ENCODE measurements at places on chromosomes 2 and 18.

DNA sequence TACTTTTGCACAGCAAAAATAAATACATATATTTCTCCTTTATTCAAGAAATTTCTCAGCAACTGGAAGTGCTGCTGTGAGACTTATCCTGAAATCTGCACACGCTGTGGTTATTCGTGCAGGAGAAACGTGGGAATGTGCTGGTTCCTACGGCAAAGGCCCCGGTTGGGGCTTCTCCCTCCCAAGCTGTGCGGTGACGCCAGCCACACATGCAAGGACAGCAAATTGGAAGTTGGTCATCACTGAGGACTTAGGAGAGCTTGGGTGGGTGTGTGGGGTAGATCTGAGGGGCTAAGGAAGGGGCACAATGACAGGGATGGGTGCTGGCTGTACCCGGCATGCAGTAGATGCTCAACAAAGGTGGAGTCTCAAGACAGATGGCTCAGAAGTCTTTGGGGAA is 16.5 kb upstream of the MTCL1 start:
- no peak for DNase-seq

DNA sequence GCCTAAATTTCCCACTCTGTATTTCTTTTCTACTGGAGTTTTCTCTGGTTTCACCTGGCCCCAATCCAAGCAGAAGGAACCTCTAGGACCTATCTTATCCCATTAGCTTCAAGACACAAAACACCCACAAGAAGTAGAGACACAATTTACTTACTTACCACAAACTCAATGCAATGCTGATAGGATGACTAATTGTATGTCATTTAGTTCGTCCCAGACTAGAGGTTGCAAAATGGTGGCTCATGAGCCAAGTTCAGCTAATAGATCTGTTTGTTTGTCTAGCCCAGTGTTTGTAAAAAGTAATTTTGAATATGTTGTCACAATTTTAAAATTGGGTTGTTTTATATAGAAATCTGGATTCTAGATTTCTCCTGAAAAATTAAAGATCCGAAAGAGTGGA is 34.7 kb upstream of the ZSWIM2 start:
- DNase-seq = no peak

GRCh38 chr2:25816249-25816648 is 62.0 kb downstream of the ASXL2 start:
- no peak for DNase-seq

GRCh38 chr18:79814373-79814772 is 16.6 kb downstream of the KCNG2 start:
- no peak for DNase-seq

- DNase-seq = no peak
Measured at GRCh38 chr2:85875350-85876050, 13.3 kb downstream of the ST3GAL5 start.

DNA sequence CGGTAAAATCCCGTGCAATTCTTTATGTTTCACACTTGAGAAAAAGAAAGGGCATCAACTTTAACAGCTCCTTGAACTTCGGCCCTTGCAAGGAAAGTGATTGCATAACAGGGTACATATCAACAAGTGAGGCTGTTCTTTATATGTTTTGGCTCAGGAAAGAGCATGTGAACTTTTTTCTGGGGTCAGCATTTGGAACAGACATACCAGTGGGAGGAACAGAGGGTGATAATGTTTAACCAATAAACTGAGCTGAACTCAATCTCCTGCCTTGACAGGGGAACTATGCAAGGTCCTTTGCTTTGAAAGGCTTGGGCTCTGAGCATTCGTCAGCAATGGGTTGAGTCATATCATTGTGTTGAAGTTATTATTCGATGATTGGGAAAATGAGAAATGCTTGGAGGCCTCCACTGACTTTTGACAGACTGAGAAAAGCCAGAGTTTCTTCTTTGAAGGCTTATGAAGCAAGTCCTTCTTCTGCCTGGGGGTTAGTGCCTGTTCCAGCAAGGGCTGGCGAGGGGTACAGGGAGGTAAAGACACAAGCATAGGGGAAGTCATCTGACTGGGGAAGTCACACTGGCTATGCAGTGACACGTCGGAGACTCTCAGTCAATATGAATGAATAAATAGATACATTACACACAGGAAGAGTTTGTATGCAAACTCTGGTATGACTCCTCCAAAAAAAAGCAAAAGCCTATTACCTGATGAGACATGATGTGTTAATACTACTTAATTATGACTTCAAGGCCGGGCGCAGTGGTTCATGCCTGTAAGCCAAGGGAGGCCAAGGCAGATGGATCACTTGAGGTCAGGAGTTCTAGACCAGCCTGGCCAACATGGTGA is 57.2 kb downstream of the CYB5A start:
- no peak for DNase-seq

DNA sequence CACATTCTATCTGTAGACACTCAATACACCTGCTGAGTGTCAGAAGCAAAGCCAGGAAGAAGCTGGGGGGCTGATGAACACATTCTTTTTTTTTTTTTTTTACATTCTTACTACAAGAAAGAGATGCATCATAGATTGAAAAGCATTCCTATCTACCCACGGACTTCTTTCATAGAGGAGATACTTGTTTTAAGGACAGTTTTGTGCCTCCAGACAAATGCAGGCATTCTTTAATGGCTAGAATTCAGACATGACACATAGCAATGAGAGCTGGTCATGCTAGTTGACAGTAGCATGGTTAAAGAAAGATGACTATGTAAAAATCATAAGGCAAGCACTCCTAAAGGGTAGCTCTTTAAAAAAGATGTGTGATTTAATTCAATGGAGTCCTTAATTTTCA is 110.2 kb downstream of the EPHA4 start:
- DNase-seq = no peak

DNA sequence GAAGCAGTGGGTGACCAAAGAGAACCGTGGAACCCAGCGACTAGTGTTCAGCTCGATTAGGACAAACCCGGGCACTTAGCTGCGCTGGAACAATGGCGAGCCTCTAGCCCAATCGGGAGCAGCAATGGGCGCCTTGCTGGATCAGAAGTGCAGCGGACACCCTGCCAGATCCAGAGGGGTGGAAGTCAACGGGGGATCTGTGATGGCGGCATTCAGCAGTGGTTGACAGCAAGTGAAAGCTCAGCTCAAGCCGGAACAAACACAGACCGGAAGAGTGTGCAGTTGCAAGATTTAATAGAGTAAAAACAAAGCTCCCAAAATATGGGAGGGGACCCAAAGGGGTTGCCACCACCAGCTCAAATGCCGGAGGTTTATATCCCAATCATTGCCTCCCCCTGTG is 478.7 kb upstream of the REG3G start:
- DNase-seq = no peak

DNA sequence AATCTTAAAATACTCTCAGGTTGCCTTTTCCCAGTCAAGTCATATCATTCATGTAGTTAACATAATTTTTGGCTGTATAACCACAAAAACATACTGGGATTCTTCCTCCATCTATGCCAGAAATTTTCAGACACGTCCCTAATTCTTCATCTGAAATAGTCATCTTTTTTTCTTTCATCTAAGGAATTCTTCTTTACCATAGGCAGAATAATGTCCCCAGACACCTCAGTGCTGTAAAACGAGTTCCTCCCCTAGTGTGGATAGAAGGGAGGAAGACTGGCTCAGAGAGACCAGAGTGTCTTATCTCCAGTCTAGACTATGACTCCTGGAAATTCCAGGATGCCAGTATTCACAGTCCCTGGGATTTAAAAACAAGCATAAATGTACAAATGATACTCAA is 127.8 kb downstream of the MREG start:
- no peak for DNase-seq

DNA sequence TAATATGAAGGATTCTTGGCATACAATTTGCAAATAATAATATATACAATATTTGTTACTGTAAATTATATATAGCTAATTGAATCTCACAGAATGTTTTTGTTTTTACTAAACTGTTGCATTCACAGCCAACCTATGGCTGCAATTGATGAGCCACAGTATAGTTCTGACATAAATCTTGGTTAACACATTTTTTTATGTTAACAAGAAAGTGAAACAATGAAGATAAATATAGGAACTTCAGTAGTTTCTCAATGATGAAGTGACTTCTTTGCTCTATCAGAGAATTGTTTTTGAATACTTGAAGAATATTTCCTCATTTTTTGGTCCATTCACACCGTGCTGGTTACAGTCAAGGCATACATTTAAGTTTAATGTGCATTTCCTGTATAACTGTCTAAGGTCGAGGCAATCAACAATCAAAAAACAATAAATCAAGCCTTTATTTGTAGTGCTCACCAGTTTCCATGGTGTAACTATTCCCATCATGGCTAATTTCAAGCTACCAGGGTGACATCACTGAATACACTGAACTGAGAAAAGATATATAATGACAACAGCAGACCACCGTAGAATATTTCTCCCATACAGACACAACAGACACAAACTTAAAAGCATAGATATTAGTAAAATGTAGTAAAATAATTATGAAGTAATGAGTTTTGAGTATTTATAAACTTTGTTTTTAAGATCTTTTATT is 12.9 kb upstream of the ETAA1 start:
- DNase-seq = no peak

- DNase-seq = no peak
Measured at GRCh38 chr2:224997802-224998201, 44.5 kb downstream of the DOCK10 start.

GRCh38 chr2:239379641-239380170 is 21.1 kb downstream of the HDAC4 start:
- DNase-seq = no peak

GRCh38 chr2:219280651-219281050 is 1.5 kb downstream of the DNAJB2 start:
- no peak for DNase-seq

DNA sequence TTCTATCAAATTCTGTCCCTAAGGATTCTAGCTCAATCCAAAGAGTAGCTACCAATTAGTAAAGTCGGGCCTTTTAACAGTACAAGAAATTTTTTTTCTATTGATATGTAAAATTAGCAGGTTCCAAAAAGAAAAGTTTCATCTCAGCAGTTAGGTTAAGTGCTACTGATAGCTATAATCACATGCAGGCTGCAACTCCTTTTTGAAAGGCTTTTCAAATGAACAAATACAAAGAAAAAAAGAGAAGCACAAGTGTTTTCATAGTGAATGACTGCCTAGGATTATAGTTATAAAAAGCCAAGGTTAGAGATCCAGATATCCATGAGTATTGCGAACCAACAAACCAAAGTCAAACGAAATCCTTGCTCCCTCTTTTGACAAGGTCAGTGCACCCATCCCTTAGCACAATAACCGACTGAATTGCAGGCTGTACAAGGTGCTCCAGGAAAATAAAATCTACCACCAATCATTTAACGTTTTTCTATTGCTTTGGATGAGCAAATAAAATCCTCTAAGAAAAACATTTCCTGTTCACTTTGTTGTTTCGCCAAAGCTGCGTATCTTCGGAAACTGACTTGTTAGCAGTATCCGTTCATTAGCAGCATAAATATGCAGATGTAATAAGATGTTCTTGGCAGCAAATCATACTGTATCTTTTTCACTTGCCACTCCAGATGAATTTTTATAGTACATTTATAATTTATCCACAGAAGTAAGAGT is 100.2 kb downstream of the SRBD1 start:
- no peak for DNase-seq

- DNase-seq = no peak
Measured at GRCh38 chr18:42620657-42621056, 494.8 kb downstream of the RIT2 start.

- DNase-seq = no peak
Measured at GRCh38 chr18:64419156-64419555, 270.3 kb upstream of the LINC00305 start.

- no peak for DNase-seq
Measured at GRCh38 chr2:120052597-120052996, 39.7 kb downstream of the EPB41L5 start.

- DNase-seq = peak; percentile 17
Measured at GRCh38 chr18:48007955-48008701, 77.7 kb upstream of the SMAD2 start.

DNA sequence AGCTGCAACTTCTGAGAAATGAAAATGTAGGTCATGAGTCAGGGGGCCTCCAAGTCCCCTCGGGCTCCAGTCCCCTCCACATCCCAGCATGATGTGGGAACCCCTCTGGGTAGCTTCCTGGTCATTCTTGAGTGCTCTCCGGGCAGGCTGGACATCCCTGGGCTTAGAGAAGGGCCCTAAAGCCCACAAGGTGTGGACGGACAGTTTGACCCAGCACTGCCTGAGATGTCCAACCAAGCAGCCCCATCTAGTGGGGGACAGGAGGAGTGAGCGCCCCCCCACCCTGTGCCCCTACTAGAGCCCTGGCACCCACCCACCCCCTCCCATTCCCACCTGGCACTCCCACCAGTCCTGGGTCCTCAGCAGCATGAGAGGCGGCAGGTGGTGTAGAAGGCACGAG is 46.0 kb downstream of the CYP27C1 start:
- DNase-seq = no peak

- DNase-seq = no peak
Measured at GRCh38 chr2:50449306-50449705, 582.6 kb downstream of the NRXN1 start.

DNA sequence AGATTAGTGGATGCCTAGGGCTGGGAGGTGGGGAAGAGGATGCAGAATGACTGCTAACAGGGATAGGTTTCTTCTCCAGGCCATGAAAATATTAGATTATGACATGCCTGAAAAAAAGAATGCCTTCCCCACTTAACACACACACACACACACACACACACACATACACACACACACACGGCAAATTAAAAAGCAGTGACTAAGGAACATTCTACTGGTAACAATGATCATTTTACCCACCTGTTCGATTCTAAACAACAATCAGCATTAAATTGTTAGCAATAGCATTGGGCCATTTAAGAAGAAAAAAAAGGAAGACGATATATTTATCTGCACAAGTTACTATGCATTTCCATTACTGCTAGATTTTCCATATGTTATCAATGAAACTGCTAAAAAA is 10.8 kb downstream of the CACNB4 start:
- no peak for DNase-seq

DNA sequence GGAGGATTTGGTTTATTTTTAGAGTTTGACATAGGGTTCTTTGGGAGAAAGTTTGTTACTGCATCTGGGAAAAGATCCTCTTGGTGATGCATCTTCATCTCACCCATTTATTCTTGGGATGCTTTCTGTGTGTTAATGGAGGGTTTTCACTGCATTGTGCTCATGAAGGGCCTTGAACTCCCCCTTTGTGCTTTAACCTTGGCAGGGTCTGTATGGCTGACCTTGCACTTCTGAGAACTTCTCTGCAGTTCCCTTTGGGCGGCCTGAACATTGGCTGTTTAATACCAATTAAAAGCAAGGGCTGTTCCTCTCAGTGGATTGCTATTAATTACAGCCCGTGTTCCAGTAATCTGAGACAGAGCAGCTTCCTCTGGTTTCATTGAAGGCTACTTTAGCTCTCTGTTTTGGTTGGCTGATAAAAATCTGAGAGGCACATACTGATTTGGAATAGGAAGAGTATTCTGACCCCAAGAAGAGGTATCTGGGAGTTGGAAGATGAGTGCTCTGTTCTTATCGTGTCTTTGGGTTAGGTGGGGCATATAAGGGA is 37.5 kb downstream of the FMNL2 start:
- no peak for DNase-seq

DNA sequence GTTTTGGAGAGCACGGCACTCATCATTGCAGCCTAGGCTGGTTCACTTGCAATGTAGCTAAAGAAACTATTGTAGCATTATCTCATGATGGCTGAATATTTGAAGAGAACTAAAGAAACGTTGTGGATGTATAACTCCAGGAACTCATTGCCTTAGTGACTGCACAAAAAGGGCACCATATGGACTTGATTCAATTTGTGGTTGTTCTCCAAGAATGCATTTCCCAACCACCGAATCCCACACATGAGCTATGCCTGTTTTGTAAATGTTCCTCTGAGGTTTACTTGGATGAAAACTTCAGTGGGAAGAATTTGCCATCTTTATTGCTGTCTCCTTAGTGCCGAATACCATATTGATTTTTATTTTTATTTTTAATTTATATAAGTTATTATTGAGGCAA is 43.5 kb downstream of the DOK6 start:
- DNase-seq = no peak

- no peak for DNase-seq
Measured at GRCh38 chr2:213171147-213171546, 19.7 kb upstream of the IKZF2 start.
